IPS-NIHi11 (cell line): ENCODE measurements at places on chromosomes 5 and 9.

DNA sequence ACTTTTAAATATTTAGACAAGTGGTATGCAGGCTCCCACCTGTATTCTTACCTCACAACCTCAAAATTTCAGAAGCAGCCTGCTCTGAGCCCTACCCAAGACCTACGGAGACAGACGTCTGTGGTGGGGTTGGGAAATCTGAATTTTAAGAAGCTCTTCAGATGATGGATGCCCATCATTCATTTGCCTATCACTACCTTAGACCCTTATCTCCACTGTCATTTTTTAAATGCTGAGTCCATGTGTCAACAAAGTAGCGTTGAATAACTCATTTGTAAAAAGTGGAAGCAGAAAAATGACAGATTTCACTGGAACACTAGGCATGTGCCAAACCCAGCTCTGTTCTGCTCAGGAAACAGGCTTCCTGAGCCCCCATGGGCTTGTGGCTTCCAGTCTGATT lies 85.7 kb downstream of the PDE4D start:
- no peak for DNase-seq

GRCh38 chr5:98927989-98928872 lies 576 bp downstream of the CHD1 start:
- DNase-seq, result peak; percentile 73

- no peak for DNase-seq
Measured at GRCh38 chr5:136058039-136058971, 29.5 kb downstream of the TGFBI start.

- no peak for DNase-seq
Measured at GRCh38 chr5:37552161-37552560, 173.0 kb downstream of the WDR70 start.

- no peak for DNase-seq
Measured at GRCh38 chr5:172168311-172168710, 19.7 kb downstream of the STK10 start.

- no peak for DNase-seq
Measured at GRCh38 chr9:84781931-84782866, 112.7 kb downstream of the NTRK2 start.

GRCh38 chr5:57539281-57539701 lies 56.7 kb upstream of the ACTBL2 start:
- no peak for DNase-seq

DNA sequence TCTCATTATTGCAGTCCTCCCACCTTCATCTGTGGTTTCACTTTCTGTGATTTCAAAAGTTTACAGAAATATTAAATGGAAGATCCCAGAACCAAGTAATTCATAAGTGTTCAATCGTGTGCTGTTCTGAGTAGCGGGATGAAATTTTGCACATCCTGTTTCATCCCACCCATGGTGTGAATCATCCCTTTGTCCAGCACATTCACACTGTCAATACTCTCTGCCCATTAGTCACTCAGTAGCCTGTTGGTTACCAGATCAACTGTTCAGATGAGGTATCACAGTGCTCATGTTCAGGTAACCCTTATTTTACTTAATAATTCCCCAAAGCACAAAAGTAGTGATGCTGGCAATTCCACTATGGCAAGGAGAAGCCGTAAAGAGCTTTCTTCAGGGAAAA lies 26.8 kb downstream of the FAM81B start:
- no peak for DNase-seq
